Hair follicular keratinocyte (primary cell): ENCODE measurements at places on chromosomes 13 and 19. TPM values are rescaled to one million over a fixed set of nuclear protein-coding genes. Genes with fewer than 3 reads are reported as not detected.

MYO1F gene
- 0.31 TPM in 1 of 2 replicates, not detected in the other for total RNA-seq

FGF21 gene
- not detected in 2 replicates for total RNA-seq

NPAS1 gene
- total RNA-seq, result 0.46 TPM in 1 of 2 replicates, not detected in the other

C1QTNF9 gene
- total RNA-seq, result not detected in 2 replicates

CAPN12 gene
- total RNA-seq, result 9.0 and 11.1 TPM in 2 replicates

PPM1N gene
- total RNA-seq, result 1.9 and 4.1 TPM in 2 replicates

LRRC63 gene
- not detected in 2 replicates for total RNA-seq

CATSPERD gene
- not detected in 2 replicates for total RNA-seq
